Stimulated activated naive CD4-positive, alpha-beta T cell (primary cell): ENCODE measurements at places on chromosomes 13 and 19.
A peak's percentile ranks its signal among the peaks of the same experiment; 100 is the strongest.

DNA sequence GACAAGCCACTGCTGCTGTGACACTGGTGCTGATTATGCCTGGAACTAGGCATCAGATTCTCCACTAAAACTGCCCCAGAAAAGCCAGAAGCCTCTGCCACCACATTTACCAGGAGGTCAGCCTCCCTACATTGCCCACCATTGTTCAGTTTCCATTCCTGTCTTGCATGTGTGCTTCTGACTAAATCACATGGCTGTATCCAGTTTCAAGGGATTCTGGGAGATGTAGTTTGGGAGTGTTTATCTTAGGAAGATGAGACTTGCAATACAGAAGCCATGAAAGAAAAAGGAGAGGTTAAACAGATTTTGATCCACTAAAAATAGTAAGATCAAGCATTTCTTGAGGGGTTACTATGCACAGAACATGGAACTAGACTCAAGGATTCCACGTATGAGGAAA lies 40.7 kb upstream of the SERPINE3 start:
- no peak for DNase-seq

DNA sequence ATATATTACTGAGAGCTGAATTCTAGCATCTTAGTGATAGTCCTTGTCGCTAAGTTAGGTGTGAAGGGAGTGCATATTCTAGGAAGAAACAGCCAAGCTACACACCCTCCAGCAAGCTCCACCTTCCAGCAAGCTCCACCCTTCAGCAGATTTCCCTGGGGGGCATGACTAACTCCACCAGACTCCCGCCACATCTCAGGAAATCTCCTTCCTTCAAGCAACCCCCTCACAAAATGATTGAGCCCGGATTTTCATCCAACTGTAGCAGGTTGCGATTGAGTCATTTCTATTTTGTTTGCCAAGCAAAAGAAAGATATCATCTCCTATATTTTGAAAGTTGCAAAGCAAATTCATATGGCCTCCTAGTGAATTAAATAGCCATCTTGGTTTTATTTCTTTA lies 162.1 kb upstream of the TMTC4 start:
- no peak for DNase-seq

GRCh38 chr19:34246340-34246739 lies 8.0 kb upstream of the GARRE1 start:
- no peak for DNase-seq

GRCh38 chr13:49441846-49442245 lies 2.0 kb downstream of the CAB39L start:
- DNase-seq: no peak

DNA sequence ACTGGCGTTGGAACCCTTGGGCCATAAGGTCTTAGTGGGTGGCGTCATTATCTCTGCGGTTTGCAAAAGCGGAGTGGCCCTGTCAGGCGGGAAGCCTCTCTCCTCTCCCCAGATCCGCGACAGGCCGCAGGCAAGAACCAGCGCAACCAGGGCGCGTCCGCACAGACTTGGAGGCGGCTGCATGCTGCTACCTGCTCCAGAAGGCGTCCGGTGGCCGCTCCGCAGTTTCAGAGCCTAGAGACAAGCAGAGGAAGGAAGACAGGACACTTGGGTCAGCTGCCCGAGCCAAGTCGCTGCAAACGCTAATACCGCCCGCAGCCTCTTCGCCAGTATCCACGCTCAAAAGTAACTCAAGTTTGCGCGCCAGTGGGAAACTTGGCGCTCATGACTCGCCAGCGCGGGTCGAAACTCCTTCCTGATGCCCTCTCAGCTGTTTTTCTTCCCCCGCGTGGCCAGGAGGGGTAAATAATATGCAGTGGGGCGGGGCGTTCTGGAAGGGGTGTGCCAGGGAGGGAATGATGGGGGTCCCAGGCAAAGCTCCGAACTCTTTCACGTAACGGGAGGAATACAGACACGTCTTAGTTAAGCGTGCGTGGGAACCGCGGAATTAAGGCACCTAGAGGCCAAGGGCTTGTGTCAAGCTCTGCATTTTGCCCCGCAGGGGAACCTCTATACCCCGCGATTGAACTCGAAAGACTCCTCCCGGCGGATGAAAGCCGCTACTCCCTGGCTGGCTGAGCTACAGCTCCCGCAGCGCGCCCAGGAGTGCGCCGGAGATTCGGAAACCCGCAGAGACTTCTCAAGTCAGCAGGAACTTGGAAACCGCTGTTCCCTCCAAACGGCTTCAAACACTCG lies at the start of gene EDNRB:
Gene EDNRB, minus strand, starts transcription at position 441 of the 855 bp plus-strand sequence. Its CDS starts 258 bp downstream, at position 183.
- no peak for DNase-seq

DNA sequence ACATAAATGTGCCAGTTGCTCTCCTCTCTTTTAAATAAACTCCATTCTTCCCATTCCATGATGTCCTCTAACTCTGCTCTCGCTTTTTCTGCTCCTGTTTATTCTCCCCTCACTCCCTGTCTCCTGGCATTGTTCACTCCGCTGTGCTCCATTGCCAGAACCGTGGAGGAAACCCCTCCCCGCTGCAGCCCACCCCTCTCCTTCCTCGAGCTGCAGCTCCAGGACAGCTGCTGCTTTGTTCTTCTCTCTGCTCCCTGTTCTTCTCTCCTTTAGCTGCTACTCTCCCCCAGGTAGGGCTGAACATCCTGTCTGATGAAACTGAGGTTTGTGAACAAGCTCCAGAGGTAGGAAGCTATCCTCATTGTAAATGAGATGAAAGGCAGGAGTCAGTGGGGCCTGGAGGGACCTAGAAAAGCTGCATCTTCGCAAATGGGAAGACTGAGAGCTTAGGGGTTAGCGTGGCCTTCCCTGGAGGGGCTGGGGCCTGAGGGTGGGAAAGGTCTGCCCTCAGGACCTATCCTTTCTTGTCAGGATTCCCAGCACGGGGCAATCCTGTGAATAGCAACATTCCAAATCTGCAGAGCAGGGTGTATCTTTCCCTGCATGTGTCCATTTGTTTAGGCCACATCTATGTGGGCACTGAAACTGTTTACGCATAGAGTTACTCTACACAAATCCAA lies 243.7 kb downstream of the DNAJC15 start:
- no peak for DNase-seq

DNA sequence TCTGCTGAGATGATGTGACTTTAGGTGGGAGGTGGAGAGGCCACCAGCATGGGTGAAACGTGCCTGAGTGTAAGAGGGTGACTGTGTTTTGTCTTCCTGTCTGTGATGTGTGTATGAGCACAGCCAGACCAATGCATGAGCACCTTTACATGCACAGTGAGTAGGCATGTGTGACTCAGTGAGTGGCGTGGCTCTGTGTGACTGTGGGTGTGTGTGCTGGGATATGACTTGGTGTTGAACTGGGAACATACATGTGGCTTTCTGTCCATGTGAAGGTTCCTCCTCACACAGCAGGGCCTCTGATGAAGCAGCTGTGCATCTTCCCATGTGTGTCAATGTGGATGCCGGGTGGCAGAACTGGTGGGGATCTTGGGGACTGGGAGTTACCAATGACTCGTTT lies 19.9 kb upstream of the LGALS13 start:
- no peak for DNase-seq

DNA sequence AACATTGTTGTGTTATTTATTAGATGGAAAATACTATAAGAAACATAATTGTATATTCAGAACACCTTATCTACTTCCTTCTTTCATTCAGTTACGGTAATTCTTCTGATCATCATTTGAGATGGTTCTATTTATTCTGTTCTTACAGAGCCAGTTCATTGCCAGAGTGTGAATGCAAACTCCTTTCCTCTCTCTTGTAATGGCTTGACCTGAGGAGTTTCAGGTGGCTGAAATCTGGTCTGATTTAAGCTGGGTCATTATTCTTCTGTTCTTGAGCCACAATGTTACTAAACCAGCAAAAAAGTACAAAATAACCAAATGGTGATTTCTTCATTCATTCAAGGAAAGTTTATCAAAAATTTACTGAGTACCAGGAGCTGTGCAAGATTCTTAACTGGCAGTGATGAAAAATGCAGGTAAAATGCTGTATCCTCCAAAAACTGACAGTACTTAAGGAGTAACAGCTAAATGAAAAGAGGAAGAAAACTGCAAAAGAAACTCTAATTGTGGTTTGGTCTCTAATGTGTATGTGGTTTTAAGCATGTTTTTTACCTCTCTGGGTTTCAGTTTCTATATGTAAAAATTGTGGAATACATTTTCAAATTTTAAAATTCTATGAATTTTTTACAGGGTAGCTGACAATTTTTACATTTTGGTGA lies 182.4 kb upstream of the UFM1 start:
- DNase-seq: no peak

DNA sequence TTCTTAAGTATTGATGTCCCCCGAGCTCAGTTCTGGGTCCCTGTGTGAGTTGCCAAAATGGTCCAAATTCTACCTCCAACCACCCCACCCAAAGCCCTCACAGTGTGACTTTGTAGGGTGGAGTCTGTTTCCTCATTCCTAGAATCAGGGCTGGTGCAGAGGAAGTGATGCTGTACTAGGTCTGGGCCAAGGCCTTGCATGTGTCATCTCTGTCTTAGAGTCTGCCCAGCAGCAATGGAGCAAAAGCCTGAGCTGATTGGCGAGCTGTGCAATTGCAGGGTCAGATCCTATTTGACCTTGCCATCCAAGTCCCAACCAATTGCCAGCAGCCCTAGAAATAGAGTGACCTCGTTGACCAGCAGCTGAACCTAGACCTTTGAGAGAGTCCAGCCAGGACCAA lies 97.0 kb upstream of the ANKRD10 start:
- no peak for DNase-seq

DNA sequence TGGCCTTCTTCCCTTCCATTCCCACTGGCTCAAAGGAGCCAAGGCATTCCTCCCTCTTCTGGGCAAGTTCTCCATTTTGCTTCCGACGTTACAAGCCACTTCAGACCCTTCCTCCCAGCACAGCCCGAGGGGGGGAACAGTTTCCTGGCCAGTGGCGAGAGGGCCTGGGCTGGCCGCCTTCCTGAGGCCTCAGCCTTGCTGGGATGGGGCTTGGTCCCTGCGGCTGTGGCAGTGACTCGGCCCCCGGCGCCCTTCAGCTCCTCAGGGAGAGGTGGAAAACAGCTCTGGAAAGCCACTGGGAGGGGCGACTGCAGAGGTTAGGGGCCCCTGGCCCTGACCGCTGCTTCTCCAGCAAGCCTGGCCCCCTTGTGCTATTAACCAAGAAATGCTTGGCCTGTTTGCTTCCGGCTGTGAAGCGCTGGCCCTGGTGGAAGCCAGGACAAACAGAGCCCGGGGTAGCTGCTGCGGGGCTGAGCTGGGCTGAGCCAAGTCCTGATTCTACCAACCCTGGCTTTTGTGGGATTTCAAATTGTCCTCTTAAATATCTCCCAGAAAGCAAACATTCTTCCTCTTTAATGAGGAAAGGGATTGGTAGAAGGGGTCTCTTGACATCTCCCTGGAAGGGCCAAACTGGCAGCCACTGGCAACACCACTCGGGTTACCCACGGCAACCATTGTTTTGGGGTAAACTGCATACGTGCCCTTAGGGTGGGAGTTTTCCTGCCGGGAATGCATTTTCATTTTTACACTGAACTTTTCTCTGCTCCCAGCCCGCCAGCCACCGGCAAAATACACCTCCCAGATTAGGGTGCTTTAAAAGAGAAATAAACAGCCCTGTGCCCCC lies 38.7 kb downstream of the C13orf46 start:
- DNase-seq: no peak

DNA sequence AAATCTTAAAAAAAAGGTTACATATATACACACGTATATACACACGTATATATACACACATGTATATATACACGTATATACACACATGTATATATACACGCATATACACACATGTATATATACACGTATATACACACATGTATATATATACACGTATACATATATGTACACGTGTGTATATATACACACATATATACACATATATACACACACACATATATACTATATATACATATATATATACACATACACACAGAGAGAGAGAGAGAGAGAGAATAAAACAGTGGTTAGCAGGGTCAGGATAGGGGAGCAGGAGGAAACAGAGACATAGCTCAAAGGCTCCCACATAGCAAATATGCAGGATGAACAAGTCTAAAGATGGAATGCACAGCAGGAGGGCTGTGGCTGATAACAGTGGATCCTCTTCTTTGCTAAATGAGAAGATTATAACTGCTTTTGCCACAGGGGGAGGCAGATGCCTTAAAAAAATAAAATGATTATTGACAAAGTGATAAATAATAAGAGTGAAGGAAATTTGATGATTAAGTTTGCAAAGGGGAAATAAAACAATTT lies 714.5 kb downstream of the UQCRFS1 start:
- DNase-seq: no peak

DNA sequence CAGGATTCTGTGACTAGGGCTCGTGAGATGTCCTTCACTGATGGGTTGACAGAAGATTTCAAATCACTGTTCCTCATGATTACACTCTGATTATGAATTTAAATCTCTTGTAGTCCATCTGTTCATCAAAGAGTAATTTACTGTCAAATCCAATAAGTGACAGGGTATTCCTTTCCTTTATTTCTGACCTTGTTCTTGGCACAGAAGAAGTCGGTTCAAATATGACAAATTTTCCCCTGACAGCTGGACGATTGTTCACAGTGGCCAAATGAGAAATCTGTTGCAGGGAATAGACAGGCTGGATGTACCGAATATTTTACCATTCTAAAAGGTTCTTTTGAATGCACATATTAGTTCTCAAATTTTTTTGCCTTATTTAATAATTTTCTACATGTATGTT lies 767.3 kb upstream of the GPC6 start:
- DNase-seq: no peak

DNA sequence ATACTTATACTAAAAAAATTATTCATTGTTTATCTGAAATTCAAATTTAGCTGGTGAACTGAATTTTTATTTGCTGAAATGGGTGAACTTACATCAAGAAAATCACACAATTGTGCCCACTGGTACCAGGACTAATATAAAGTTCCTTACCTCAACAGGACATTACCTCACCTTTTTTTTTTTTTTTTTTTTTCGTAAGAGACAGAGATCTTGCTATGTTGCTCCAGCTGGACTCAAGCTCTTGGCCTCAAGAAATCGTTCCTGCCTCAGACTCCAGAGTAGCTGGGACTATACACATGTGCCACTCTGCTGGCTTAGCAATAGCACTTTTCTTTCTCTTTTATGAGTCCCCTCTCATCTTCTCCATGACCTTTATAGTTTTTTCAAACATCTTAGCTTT lies 22.5 kb upstream of the NDFIP2 start:
- no peak for DNase-seq

GRCh38 chr13:47835470-47836228 lies 165.4 kb downstream of the SUCLA2 start:
- no peak for DNase-seq

- no peak for DNase-seq
Measured at GRCh38 chr13:28536371-28536770, 41.4 kb upstream of the FLT1 start.

GRCh38 chr13:51549050-51549449 lies 35.2 kb upstream of the WDFY2 start:
- no peak for DNase-seq

GRCh38 chr19:49987159-49987698 lies 26.3 kb upstream of the SIGLEC11 start:
- DNase-seq: peak; percentile 81
